HTR-8/SVneo (cell line): ENCODE measurements at places on chromosomes 4 and X.

DNA sequence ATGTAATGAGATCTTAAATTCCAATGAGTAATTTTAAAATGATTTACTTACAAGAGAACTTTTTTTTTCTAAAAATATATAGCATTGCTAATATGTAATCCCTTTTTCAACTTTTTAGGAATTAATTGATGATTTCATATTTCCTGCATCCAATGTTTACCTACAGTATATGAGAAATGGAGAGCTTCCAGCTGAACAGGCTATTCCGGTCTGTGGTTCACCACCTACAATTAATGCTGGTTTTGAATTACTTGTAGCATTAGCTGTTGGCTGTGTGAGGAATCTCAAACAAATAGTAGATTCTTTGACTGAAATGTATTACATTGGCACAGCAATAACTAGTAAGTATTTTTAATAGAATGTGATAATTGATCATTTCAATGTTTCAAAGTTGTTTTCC, 113.2 kb downstream of the USP9X start:
- DNase-seq: no peak

- DNase-seq: peak; percentile 17
Measured at GRCh38 chr4:157115613-157116335, 39.8 kb downstream of the GLRB start.

DNA sequence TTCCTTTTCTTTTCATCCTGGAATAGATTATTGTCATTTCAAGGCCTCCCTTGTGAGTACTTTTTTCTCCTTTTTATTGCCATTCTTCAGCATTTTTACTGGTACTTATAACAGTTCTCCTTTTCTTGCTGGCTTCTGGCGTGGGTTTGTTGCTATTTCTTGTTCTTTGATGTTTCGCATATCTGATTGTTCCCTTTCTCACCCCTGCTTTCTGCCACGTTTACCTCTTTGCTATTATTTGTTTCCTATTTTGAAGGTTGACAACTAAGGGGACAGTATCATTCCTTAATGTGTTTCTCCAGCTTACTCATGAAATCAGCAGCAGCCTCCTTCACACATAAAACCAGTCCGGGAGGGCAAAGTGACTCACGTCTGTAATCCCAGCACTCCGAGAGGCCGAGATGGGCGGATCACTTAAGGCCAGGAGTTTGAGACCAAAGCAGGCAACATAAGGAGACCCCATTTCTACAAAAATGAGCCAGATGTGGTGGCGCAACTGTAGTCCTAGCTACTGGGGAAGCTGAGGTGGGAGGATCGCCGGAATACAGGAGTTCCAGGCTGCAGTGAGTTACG, 72.6 kb downstream of the DMD start:
- DNase-seq: no peak

DNA sequence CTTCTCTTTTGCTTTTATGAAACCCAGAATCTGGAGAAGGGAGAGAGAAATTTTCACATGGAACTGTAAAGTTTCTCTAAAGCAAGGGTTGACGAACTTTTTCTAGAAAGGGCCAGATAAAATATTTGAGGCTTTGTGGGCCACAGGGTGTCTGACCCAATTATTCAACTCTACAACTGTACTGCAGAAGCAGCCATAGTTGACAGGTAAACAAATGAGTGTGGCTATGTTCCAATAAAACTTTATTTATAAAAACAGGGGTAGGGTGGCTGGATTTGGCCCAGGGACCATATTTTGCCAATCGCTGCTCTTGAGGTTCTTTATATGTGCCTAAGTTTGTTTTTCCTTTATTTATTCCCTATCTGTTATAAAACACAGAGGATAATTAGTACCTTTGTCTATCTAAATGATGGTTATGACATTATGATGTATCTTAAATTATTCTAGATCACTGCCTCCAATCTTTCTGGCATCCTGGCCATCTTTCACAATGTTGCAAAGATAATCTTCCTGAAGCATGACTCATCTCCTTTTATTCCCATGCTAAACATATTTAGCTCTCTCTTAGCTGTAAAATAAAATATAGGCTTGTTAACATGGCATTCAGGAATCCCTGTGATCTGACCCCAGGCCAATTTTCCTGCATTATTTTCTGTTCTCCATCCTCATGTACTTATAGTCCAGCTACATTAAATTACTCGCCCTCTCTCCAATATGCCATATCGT, 106.8 kb upstream of the CBLL2 start:
- peak; percentile 45 for DNase-seq

DNA sequence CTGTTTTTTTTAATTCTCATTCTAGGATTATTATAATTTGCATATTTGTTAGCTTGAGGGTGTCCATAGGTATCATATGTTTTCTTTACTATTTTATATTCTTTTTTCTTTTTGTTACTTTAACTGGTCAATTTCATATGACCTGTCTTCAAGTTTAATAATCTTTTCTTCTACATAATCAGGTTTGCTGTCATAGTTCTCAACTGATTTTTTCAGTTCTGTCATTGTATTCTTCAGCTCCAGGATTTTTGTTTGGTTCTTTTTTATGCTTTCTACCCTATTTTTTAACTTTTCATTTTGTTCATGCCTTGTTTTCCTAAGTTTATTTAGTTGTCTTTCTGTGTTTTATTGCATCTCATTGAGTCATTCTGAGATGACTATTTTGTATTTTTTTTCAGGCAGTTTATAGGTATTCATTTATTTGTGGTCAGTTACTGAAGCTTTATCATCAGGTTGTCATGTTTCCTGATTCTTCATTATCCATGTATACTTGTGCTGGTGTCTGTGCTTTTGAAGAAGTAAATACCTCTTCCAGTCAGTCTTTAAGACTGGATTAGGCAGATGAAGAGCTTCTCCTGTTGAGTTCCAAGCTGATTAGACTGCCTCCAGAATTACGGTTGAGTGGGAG, 220.3 kb upstream of the VEGFC start:
- DNase-seq: no peak

DNA sequence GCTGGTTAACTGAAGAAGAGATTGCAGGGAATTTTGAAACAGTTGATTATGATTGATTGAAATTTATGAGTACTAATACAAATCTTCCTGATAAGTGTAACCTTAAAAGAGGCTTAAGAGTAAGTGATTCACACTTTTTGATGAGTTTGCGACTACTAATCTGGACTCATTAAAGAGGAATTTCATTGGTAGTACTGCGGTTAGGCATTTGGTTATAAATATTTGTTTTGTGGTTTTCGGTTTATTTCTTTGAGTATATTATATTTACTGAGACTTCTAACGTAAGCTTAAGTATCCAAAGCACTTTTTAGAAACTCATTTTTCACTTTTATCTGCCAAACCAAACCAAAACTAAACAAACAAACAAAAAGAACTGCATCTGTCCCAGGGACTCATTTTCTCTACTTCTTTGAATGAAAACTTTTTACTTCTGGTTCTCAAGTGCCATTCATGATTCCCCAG, 20.7 kb downstream of the SLIT2 start:
- DNase-seq: no peak

DNA sequence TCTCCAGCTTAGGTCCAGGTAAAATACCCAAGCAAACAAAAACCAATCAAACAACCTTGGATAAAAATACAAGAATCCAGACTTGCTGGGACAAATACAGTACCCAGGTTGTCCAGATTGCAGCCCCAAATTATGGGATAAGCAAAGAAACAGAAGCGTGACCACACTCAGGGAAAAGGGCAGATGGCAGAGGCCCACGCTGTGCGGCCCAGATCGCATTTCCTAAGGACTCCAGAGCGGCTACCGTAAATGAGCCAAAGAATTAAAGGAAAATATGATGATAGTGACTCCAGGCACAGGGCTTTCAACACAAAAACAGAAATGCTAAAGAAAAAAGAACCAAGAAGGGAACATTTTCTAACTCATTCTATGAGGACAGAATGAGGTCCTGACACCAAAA, 50.3 kb downstream of the FGFRL1 start:
- DNase-seq: no peak

DNA sequence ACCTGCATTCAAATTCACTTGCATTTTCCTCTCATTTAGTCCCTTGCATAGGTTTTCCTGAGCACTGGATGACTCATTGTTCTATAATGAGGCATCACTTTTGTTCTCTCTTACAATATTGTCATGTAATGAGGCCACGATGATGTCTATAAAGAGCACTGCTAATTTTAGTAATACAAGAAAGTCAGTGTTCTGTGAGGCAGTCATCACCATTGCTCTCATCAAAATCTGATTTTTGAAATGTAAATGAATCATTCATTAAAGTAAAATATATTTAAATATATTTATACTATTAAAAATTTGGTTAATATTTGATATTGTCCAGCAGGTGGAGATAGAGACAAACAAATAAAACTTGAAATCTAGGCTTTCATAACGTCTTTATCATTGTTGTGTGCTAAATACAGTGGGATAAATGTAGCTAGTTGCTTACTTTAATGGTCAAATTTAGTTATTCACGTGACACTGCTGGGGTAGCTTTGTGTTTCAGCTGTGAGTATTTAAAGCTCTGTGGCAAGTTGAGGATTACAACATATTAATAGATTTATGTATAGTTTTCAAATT, 15.4 kb downstream of the HMGB2 start:
- DNase-seq: no peak

- DNase-seq: no peak
Measured at GRCh38 chr4:122434285-122434684, 22.2 kb downstream of the IL2 start.

- DNase-seq: peak; percentile 5
Measured at GRCh38 chr4:54005475-54005874, 58.9 kb downstream of the CHIC2 start.

- DNase-seq: no peak
Measured at GRCh38 chr4:173504181-173504503, 25.9 kb downstream of the HAND2 start.

- no peak for DNase-seq
Measured at GRCh38 chrX:48541140-48541814, 1.8 kb downstream of the TBC1D25 start.

DNA sequence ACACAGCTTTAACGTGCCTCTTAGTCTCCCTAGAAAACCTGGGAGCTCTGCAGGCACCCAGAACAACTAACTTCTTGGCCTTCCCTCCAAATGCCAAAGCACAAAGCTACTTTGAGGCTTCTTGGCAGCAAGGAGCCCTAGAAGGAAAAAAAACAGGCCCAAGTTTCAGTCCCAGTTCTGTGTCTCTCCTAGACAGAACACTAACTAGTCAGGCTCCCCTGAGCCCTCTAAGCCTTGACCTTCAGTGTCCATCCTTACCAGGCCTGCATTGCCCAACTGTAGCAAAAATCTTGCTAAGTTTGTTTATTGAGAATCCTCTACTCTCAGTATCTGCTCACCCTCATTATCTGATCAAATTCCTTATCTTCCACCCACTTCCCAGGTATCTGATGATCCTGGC, 79.2 kb downstream of the PAPSS1 start:
- DNase-seq: no peak

DNA sequence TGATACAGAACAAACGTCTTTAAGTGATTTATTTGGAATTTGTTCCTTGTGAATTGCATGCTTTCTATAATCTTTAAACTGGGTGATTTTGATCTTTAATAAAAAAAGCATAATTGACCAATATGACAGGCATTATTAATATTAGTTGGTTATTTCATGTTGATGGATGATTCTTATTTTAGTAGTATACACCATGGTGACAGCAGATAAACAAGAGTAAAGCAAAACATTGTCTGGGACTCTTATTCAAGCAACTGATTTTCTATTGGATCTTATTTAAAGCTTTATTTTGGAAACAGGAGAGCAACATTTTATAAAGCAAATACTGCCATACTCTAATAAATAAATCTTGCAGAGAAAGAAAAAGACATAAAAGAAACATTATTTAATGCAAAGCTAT, 591.4 kb upstream of the GNPDA2 start:
- no peak for DNase-seq

- no peak for DNase-seq
Measured at GRCh38 chr4:80091184-80091583, 18.2 kb upstream of the ANTXR2 start.

GRCh38 chrX:40310016-40310415, 212.3 kb upstream of the BCOR start:
- DNase-seq: no peak

GRCh38 chrX:57211906-57212305, 74.6 kb upstream of the FAAH2 start:
- DNase-seq: no peak

GRCh38 chrX:104324461-104325212, 69.9 kb upstream of the ESX1 start:
- no peak for DNase-seq

GRCh38 chrX:81890521-81890920, 688.6 kb downstream of the SH3BGRL start:
- no peak for DNase-seq

DNA sequence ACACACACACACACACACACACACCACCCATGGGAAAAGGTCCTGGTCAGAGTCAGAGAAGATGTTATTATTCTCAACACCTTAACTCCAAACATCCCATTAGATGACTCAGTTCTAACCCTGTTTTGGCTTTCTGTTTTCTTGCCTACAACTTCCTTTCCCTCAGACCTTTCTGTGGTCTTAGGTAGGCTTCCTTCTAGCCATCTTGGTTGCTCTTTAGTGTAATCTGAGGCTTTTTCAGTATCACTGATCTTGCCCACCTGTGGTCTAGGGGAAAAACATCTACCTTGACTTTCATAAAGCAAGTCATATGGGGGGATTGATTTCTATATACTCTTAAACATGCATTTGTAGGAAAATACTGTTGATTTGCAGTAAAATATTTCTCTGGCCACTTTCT, 56.9 kb downstream of the ATG4A start:
- no peak for DNase-seq

GRCh38 chrX:67558267-67558666, 14.4 kb downstream of the AR start:
- no peak for DNase-seq

- no peak for DNase-seq
Measured at GRCh38 chrX:38970074-38970473, 168.8 kb downstream of the MID1IP1 start.

DNA sequence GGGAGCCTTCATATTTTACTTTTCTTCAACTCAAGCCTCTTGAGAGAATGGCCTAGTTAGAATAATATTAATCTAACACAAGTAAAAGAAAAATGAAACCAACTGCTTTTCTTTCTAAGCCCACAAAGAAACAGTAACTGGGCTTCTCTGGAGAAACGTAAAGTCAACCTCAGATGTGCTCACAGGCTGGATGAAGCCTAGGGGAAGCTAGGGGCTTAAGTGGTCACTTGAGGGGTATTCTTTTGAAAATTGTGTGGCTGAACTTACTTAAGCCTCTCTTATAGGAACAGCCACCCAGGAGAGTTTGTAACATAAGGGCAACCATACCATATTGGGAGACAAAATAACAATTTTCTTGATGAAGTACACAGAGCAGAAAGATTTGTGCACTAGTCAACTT, 279.0 kb downstream of the SPRY1 start:
- DNase-seq: no peak

DNA sequence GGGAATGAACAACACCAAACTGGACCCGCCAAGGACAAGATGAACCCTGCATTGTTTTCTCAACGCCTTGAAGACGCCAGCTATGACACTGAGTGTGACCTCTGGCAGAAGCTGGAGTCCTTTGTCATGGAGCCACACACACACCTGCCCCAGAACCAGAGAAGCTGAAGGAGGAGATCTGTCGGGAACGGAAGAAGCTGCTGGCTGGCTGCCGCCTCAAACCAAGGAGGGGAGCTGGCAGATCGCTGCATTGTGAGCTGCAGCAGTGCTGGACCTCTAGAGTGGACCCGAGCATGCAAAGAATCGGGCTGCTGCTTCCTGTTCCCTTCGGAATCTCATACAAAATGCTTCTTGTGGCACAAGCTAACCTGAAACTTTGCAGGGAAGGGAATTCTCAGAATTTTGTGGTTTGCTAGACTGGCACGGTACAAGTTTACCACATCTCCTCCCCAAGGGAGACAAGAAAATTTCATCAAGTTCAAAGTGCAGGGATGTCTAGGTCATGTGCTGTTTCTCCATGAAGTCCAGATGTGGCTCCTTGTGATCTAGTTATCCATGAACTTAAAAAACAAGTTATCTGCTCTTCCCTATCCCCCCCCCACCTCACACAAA, 23.4 kb upstream of the GLRB start:
- no peak for DNase-seq
